ENCODE measurements at places on chromosomes 7 and 10.

- DNase-seq, result no peak
Measured at GRCh38 chr7:157465891-157466866, 129.4 kb downstream of the DNAJB6 start.

- no peak for DNase-seq
Measured at GRCh38 chr7:5693529-5693928, 87.9 kb downstream of the RNF216 start.

DNA sequence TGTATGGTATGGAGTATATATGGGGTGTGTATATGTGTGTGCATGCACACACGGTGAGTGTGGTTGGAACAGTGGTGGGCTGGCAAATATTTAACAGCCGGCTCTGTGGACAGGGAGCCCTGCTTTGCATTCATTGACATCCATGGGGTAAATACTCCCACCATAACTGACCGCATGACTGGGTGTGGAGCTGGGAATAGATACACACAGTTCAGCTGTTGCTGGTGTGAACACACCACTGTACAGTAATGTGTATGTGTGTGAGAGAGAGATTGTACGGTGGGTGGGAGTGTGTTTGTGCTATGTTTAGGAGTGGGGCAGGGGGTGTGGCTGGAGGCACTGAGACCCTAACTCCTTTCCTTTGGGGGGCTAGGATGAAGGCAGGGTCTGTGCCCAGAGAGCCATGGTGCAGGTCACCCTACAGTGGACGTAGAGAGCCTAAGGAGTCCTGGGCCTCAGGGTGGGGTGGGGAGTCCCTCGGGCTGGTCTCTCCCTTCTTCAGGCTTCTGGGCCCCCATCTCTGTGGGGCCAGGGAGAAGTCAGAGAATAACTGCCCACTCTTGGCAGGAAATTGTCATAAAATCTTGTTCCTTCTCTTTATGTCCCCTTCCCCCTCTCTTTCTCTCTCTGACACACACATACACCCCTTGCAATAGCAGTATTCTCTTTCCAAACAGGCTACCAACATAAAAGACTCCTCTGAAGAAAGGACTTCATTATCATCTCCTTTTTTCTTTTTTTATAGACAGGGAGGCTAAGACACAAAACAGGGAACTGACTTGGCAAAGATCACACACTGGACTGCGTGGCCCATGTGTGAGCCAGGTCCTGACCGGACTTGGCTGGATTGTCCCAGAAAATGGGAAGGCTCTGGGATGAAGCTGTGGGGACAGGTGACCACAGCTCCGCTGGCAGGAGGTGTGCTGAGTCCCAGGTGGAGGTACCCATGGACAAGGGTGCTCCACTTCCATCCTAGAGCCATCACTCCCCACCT lies 3.2 kb downstream of the SFRP5 start:
- DNase-seq, result no peak

DNA sequence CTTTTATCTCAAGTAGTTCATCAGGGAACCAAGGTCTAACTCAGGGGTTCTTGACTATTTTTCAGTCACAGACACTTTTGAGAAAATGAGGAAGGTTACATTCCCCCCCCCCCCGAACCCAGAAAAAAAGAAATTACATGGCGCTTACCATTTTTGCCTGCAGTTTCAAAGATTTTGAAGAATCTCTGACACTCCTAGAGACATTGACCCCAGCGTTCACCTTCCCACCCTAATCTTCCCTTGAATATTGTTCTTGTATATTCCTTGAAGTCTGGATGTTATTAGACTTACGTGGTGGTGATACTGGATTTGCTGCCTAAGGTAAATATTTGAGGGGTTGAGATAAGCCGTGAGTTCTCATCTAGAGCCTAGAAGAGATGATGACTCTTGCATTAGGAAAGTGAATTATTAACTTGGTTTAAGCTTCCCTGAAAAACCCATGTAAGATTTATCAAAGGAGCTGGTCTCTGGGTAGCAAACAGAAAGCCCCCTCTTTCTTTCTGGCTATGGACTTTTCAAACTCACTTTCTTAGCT lies 245.7 kb upstream of the FOXK1 start:
- DNase-seq, result no peak

DNA sequence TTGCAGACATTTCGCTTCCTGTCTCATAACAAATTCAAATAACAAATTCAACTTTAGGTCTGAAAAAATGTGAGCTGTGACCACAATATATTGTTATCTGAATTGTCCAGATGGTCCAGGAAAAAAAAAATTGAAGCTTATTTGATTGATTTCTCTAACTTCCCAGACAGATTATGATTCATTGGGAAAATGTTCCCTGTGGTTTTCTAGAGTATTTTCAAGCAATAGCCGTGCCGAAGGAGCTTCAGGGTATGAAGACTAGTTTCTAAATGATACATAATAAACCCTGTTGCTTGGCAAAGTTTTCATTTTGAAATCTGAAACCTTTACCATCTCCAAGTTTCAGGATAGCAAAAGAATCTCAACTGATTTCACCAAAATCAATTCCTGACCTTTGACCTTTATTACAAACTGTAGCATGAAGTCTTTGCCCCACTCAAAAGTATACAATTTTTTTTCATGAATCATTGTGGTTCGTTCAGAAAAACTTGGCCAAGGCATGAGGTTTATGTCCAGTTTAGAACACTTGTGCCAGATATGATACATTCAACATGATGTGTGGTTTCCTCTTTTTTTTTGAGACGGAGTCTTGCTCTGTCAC lies 109.9 kb downstream of the JCAD start:
- no peak for DNase-seq

- no peak for DNase-seq
Measured at GRCh38 chr7:101588131-101588935, 40.8 kb downstream of the MYL10 start.

Measured in stimulated activated CD4-positive, alpha-beta T cell treated with anti-CD3 and anti-CD28 coated beads, TNF-alpha, amount 100 ng/mL, for 24 hours (primary cell).